ENCODE measurements at places on chromosomes 11 and 22. TPM values are rescaled to one million over a fixed set of nuclear protein-coding genes. Genes with fewer than 3 reads are reported as not detected.

The JAML gene
- total RNA-seq: 0.65 TPM

The APOBEC3B gene
- total RNA-seq: 2.9 TPM

The KRTAP5-1 gene
- not detected for total RNA-seq

The FADS2 gene
- total RNA-seq: 217 TPM

The KIF18A gene
- total RNA-seq: 8.5 TPM

The HPX gene
- total RNA-seq: 0.67 TPM

The MB gene
- not detected for total RNA-seq

The ZDHHC8 gene
- total RNA-seq: 18.9 TPM

The TYR gene
- 0.29 TPM for total RNA-seq

The NNMT gene
- total RNA-seq: 330 TPM

The CRYBA4 gene
- not detected for total RNA-seq

The TRAF6 gene
- 20.6 TPM for total RNA-seq

The VSIG10L2 gene
- not detected for total RNA-seq

The TEX54 gene
- 0.98 TPM for total RNA-seq

The A4GALT gene
- 36.3 TPM for total RNA-seq

The TMEM121B gene
- total RNA-seq: 0.48 TPM

The TCN1 gene
- 0.10 TPM for total RNA-seq

The FAM111B gene
- 9.1 TPM for total RNA-seq

The CD3E gene
- total RNA-seq: not detected

The OR51B4 gene
- total RNA-seq: not detected

The SCGB1C1 gene
- total RNA-seq: not detected

The C11orf42 gene
- not detected for total RNA-seq

The GALNT18 gene
- 27.3 TPM for total RNA-seq

The CCDC157 gene
- total RNA-seq: 4.2 TPM

The VWCE gene
- total RNA-seq: 4.6 TPM

The FREY1 gene
- total RNA-seq: 2.6 TPM

The GGT5 gene
- total RNA-seq: 21.3 TPM

The IL10RA gene
- 0.10 TPM for total RNA-seq

The POU2AF2 gene
- not detected for total RNA-seq

The RIMBP3B gene
- total RNA-seq: not detected

The SERPING1 gene
- not detected for total RNA-seq

Data from vein endothelial cell (primary cell).